M059J (cell line): ENCODE measurements at places on chromosomes 13 and 19. TPM values are rescaled to one million over a fixed set of nuclear protein-coding genes. Genes with fewer than 3 reads are reported as not detected.

SLC25A41 gene
- not detected in 2 replicates for total RNA-seq

FAM216B gene
- not detected in 2 replicates for total RNA-seq

ZNF527 gene
- 4.1 and 4.6 TPM in 2 replicates for total RNA-seq

PROZ gene
- not detected in 2 replicates for total RNA-seq

CARD8 gene
- total RNA-seq, result 6.7 and 10.7 TPM in 2 replicates

GRIN3B gene
- not detected in 2 replicates for total RNA-seq

CYP4F11 gene
- total RNA-seq, result 0.17 and 0.44 TPM in 2 replicates

PRX gene
- total RNA-seq, result 2.3 and 2.6 TPM in 2 replicates

ATP4A gene
- not detected in 2 replicates for total RNA-seq

CYP2A13 gene
- total RNA-seq, result not detected in 2 replicates

RDH8 gene
- total RNA-seq, result not detected in 2 replicates

CYP2A7 gene
- not detected in 2 replicates for total RNA-seq

PLPPR2 gene
- 27.9 and 31.6 TPM in 2 replicates for total RNA-seq
